Cardiac fibroblast (primary cell): ENCODE measurements at places on chromosomes 2 and 18.

GRCh38 chr2:68463287-68463877 is 3.7 kb downstream of the FBXO48 start:
- peak; percentile 78 for DNase-seq

- DNase-seq, result no peak
These were observed 15.5 kb downstream of the REG3G start for GRCh38 chr2:79041032-79041448.

- no peak for DNase-seq
These were observed 109.7 kb downstream of the LPIN1 start for GRCh38 chr2:11856095-11856494.

GRCh38 chr2:121236650-121237180 is 48.3 kb downstream of the TFCP2L1 start:
- DNase-seq, result no peak

GRCh38 chr2:46849046-46849715 is 66.4 kb downstream of the MCFD2 start:
- peak; percentile 70 for DNase-seq

DNA sequence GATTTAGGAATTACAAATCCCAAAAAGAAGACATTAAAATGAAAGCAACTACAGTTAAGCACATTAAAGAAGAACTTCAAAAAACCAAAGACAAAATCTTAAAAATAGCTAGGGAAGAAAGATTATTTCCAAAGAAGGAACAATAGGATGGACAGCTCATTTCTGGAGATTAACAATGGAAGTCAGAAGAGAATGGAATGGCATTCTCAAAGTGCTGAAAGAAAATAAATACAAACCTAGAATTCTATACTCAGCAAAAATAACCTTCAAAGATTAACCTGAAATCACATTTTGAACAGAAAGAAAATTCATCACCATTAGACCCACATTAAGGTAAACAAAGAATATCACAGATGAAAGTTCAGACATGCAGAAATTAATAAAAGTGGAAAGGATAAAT is 229.2 kb downstream of the HDAC4 start:
- no peak for DNase-seq

DNA sequence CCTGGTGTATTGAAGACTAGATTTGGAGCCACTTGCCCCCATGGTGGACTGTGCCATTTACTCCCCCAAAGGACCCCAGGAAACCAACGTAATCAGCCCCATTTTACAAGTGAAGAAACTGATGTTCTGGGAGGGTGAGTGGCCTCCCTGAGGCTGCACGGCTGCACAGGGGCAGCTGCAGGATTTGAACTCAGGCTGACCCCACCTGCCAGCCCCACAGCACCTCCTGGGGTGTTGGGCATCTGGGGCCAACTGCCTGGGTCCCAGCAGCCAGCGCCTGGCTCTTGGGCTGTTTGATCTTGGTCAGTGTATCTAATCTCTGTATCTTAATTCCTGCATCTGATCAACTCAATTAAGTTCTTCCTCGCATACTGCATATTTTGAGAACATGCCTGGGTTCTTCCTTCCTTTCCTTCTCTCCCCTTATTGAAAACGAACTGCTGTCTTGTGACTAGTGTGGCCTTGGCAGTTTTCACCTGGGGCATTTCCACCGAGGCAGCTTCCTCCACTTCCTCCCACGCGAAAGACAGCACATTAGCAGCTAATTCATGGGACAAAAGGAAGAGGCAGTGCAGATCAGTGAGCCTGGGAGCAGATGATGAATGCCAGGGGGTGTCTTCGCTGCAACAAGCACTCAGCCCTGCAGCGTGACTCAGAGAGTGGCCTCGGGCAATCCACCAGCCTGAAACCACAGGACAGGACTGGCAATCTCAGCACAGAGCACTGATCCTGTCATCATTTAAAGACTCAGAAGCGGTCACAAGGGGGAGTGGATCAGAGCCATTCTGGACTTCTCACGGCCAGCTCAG is 184.1 kb upstream of the RAB12 start:
- DNase-seq, result peak; percentile 48

- DNase-seq, result peak; percentile 61
These were observed 64.7 kb upstream of the MGAT5 start for GRCh38 chr2:134189009-134189720.

- DNase-seq, result no peak
These were observed 75.7 kb downstream of the CHST9 start for GRCh38 chr18:27109451-27109850.

DNA sequence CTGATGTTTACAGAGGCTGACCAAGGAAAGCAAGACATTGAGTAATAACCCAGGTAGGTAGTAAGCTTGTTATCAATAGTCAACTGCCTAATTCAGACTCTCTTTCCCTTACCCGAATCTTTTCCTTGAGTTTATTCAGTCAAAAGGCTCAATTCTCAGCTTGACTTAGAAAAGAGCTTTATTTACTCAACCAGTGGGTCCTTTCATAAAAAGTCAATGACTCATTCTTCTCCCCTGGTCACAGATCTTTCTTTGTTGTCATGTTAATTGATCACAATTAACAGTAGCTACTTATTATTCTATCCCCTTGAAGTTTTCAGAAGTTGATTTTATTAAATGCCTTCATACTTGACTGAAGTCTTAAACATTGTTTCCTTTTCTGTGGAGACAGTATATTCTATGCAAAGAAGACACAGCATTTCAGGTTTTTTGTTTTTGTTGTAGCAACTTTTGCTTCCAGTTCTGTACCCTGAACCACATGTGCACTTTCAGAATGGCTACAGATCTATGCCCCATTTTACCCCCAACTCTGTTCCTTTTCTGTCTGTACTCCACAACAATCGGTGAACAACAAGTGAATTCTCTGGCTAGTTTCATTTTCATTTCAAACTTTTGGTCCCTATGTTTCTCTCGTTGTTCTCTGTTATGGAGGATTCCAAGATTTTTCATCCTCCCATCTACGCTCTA is 428.3 kb downstream of the NCKAP5 start:
- DNase-seq, result no peak

- DNase-seq, result peak; percentile 57
These were observed 205.9 kb upstream of the STK17B start for GRCh38 chr2:196376984-196377877.

DNA sequence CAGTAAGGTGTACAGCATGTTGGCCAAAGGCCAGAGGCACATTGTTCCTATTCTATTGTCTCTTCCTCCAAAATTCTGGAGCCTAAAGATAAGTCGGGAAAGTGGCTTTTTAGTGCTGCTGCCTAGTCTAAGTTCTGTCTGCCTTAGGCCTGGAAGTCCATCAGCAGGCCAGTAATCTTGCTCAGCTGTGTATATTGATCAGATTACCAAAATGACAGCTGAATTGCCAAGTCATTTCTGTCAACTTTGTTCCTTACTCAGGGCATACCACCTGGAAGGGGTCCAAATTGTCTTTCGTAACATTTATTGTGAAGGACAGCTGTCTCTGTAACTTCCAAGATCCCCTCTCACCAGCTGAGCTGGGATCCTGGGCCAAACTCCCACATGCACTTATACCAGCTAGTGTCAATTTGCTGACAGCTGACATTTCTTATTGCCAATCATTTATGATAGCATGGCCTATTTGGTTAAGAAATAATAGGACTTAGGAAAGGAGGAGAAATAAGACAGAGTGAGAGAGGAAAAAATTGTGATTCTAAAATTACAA is 116.8 kb upstream of the FSHR start:
- DNase-seq, result no peak

GRCh38 chr18:30288662-30289414 is 753.7 kb downstream of the DSC3 start:
- no peak for DNase-seq

DNA sequence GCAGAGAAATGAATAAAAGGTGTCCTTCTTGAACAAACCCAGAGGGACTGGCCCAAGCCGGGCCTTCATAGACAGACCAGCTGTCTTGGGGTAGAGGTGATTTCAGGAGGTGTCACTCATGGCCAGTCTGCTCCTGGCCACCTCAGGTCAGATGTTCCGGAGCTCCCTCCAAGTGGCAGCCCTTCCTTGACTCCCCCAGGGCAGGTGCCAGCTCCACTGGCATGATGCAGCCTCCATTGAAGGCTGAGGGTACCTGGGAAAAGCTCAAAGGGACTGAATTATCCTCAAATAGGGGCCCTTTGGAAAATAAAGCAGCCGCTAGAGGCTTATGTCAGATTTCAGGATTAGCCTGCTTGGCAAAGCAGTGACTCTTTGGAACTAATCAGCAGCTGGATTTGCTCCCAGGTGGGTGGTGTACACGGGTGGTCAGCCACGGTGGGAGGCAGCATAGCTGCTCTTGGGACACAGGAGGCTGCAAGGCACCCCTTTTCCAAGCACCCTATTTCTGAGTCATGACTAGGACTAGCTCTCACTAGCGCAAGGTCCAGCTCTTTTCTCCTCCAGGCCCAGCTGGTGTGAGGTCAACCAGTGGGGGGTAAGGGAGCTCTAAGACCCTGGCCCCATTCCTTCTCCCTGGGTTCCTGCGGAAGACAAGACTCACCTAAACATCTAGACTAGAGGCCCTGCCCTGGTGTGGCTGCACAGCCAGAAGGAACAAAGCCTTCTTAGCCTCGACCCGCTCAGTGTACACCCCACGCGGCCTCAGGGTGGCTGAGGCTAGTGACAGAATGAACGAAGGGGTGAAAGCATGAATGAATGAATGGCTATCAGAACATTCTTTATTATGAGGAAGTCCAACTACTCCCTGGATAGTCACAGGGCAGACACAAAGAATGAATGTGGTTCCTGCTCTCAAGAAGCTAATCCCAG is 29.3 kb downstream of the HS1BP3 start:
- DNase-seq, result no peak

DNA sequence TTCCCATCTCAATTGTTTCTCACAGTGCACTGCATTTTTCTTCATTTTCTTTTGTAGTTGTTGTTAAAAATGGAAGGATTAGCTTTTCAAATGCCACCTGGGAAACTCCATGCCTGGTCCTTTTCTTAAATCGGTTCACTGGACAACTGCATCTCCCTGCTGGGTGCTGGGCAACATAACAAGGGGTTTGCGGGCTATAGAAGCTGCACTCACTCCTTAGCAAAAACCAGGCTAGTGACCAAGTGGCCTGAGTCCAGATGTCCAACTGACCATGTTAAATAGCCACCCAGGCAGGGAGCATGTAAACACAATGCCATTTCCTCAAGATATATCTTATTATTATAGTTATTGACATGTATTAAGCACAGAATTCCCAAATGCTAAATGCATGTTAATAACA is 264.9 kb downstream of the ICOS start:
- no peak for DNase-seq

DNA sequence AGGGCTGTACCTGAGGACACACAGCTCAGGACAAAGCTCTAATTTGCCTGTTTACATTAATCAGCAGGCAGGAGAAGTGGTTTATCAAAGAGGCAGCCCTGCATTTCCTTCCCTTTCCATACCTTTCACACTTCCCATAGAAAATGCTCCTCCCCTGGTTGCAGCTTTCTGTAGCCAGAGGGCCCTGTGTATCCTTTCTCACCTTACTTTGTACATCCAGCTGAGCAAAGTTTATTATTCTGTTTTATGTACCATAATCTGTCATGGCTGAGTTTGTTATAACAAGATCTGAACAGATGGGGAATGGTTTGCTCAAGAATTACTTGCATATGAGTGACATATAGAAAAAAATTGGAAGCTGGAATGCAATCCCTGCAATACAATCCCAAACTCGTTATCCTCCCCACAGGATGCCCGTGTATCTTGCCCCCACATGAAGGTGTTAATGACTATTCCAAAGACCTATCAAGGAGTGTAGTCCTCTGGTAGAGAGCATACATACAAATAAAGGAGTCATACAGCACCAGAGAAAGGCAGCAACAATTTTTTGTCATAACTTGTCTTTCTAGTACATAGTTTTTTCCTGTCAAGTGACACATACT is 1025.8 kb upstream of the KLHL29 start:
- no peak for DNase-seq

DNA sequence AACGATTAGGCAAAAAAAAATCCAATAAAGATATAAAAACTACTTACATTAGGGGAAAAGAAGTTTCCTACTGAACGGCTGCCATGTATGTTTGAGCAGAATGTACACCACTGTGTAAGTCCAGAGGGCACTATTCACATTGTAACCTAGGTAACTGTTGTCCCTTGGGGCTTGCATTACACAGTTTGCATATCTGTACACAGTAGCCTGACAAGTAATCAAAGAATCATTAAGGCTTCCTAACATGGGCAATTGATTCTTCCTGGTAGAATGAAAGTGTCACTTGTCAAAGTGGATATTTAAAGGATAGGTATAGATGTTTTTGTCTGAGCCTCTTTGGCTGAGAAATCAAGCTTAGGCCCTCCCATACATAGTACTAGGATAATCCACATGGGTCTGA is 39.1 kb downstream of the PLEK start:
- DNase-seq, result no peak

GRCh38 chr2:238406221-238406997 is 20.3 kb upstream of the ASB1 start:
- DNase-seq, result no peak
